ENCODE measurements at places on chromosomes 2 and 18.

- DNase-seq, result no peak
These were observed 11.6 kb downstream of the OXER1 start for GRCh38 chr2:42752314-42752713.

GRCh38 chr2:159549234-159549633 lies 67.1 kb downstream of the BAZ2B start:
- DNase-seq, result no peak

DNA sequence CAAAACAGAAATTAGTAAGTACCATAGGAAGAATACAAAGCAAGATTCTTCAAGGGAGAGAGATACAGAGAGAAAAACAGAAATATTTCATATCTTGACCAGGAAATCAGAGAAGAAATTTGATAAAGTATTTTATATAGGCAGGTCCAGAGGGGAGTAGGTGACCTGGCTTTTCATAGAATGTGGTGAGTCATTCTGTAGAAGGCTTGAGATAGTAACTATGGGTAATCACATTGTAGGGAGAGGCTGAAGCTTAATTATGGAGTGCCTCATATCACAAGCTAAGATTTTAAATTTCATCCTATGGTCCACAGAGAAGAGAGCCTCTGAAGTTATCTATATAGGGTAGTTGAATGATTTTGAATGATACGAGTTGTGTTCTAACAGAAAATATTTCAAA lies 195.0 kb upstream of the CYRIA start:
- DNase-seq, result no peak

DNA sequence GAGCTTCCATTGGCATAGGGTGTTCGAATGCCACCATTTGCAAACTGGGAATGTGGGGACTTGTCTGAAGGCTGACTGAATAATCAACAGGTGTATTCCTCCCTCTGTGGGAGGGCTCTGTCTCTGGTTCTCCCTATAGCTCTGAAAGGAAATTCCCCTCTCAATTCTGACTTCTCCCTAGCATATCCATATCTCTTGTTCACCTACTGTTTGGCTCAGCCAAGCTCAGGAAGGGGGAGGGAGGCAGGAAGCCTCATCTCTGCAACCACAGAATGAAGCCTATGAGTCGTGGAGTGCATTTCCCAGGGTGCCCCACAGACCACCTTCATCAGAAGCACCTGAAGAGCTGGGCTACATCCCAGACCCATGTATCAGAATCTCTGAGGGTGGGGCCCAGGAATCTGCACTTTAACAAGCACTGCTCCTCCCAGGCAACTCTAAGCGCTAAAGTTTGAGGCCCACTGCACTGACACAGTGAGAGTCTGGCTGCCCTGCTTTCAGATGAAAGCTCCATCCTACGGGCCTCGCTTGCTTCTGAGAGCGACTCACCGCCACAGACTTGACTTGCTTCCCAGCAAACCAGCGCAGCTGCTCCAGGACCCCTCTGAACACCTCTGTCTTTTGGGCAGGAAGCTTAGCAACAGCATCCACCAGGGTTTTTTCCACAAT lies 32.0 kb downstream of the XDH start:
- no peak for DNase-seq

DNA sequence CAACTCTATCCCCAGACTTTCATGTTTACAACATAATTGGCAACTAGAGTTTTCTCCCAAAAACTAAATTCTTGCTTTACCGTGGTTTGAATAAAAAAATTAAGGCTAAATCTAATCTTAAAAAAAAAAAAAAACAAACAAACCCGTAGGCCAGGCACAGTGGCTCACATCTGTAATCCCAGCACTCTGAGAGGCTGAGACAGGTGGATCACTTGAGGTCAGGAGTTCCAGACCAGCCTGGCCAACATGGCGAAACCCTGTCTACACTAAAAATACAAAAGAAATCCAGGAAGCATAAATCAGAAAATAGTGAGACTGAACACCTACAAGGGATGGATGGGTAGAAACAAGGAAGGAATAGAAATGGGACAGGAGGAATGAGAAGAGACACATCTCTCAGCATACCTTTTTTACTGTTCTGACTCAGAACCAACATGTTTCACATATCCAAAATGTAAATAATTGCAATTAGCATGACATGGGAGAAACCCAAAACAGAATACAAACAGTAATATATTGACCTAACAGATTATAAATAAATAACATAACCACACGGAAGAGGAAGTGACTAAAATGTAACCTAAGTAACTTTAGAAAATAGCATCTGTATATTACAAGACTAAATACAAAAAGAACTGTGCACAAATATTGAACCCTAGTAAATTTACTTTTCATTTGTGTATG lies 17.5 kb downstream of the MGAT4A start:
- no peak for DNase-seq

DNA sequence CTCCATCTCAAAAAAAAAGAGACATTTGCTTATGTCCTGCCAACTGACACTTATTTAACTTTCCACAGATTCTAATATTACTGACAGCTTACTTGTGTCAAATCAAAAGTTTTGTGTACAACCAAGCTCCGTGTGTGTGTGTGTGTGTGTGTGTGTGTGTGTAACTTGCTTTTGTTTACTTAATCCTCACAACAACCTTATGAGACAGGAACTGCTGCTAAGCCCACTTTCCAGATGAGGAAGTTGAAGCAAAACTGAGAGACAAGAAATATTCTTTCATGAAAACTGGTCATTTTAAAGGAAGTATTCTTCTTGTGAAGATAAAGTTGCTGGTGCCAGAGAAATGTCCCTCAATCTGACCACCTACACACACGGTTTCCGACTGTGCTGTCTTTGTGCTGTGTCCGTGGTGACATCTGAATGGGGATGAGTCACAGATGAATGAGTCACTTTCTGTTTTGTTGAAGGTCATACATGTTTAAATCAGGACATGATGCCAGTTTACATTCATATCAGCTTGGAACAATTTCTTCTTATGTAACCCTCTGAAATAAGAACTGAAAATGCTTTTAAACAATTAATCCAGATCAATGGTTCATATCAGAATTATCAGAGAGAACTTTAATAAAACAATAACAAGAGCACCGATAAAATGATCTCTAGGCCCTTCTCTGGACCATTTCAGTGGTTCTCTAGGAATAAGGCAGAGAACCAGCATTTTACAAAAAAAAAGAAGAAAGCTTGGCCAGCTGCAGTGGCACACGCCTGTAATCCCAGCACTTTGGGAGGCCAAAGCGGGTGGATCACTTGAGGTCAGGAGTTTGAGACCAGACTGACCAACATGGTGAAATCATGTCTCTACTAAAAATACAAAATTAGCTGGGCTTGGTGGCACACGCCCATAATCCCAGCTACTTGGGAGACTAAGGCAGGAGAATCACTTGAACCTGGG lies 95.5 kb downstream of the THNSL2 start:
- DNase-seq, result no peak

- no peak for DNase-seq
These were observed 52.5 kb downstream of the SERTAD2 start for GRCh38 chr2:64601034-64601754.

GRCh38 chr2:170585067-170585466 lies 130.1 kb upstream of the SP5 start:
- DNase-seq, result no peak

DNA sequence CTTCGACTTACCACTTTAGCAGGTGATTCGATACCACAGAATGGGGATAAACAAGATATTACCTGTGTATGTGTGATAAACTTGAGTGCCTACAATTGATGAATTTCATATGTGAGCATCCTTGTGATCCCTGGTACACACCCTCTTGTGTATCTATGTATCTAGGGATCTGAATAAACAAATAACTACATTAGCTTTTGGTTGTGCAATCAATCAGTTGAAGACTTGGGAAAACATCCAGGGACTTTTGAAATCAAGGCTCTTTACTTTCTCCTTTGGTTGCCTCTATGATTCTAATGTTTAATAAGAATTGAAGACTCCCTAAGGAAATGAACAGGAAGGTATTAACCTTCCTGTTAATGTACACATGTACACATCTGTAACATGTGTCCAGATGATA lies 97.3 kb upstream of the DCC start:
- no peak for DNase-seq

GRCh38 chr2:72722492-72723070 lies 103.3 kb downstream of the EXOC6B start:
- DNase-seq, result no peak

- DNase-seq, result no peak
These were observed 160.6 kb downstream of the DTNA start for GRCh38 chr18:34870555-34871310.

GRCh38 chr2:164028814-164029534 lies 293.2 kb upstream of the FIGN start:
- no peak for DNase-seq

GRCh38 chr2:2581331-2582159 lies 250.5 kb upstream of the MYT1L start:
- no peak for DNase-seq

DNA sequence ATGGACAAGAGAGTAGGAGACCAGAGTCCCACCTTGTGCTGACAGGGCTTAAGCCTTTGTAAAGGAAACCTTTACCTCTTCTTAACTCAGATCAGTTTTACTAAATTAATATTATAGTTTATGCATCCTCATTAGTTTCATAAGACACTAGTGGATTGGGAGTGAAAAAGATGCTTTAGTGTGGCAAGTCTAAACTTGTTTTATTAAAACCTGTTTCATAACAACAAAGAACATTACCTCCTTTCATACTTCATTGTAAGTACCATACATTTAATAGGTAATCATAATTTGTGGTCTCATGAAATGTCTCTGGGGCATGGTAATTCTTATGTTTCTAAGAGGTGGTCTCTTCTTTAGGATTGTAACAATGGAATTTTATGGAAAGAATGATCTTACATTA lies 63.4 kb downstream of the PIKFYVE start:
- DNase-seq, result no peak

GRCh38 chr2:96837575-96837974 lies 6.2 kb downstream of the ANKRD23 start:
- no peak for DNase-seq

- no peak for DNase-seq
These were observed 345.3 kb upstream of the CDH20 start for GRCh38 chr18:60987963-60988362.
